ENCODE measurements at places on chromosomes 6 and 20. TPM values are rescaled to one million over a fixed set of nuclear protein-coding genes. Genes with fewer than 3 reads are reported as not detected.
A peak's percentile ranks its signal among the peaks of the same experiment; 100 is the strongest.

GRCh38 chr6:155882527-155883333 lies 427.1 kb upstream of the NOX3 start:
- DNase-seq = peak; percentile 8

PRDM1 gene
- 0.40 TPM for total RNA-seq

BTBD9 gene
- total RNA-seq = 19.4 TPM

- DNase-seq = no peak
Observed at GRCh38 chr6:37998366-37998765, 178.8 kb downstream of the ZFAND3 start.

WFDC10B gene
- total RNA-seq = not detected

SLPI gene
- total RNA-seq = 446 TPM

GRCh38 chr6:30884521-30885480 lies 482 bp downstream of the DDR1 start:
- DNase-seq = peak; percentile 74

- no peak for DNase-seq
Observed at GRCh38 chr6:151494936-151495320, 1.1 kb downstream of the CCDC170 start.
